Activated T-cell treated with anti-CD3 and anti-CD28 coated beads for 1 hour (primary cell): ENCODE measurements at places on chromosomes 3 and 15.
A peak's percentile ranks its signal among the peaks of the same experiment; 100 is the strongest.

- DNase-seq: no peak
Measured at GRCh38 chr3:73503781-73504180, 121.0 kb downstream of the PDZRN3 start.

- no peak for DNase-seq
Measured at GRCh38 chr15:78156653-78157052, 7.5 kb downstream of the IDH3A start.

- no peak for DNase-seq
Measured at GRCh38 chr15:42427429-42428223, 63.3 kb downstream of the ZNF106 start.

DNA sequence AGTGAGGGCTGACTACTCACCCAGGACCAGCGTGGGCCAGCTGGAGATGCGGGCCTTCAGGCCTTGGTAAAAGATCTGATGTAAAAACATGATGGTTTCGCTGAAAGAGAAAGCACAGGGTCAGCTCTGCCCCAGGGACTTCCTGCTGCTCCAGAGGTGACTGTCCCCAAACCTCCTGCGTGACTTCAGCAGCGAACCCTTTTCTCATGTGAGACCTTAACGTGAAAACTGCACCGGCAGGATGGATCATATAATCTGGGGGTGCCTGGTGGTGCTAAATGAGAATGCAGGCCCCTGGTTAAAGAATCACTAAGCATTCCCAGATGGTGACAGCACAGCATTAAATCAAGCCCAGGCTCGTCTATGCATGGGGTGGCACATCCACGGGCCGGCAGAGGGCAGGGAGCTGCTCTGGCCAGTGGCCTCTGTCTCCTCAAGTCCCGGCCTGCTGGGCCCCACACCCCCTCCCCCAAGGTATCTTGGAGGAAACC, 55.4 kb downstream of the RASGRF1 start:
- no peak for DNase-seq

GRCh38 chr15:32998182-32998581, 196.3 kb downstream of the FMN1 start:
- no peak for DNase-seq

DNA sequence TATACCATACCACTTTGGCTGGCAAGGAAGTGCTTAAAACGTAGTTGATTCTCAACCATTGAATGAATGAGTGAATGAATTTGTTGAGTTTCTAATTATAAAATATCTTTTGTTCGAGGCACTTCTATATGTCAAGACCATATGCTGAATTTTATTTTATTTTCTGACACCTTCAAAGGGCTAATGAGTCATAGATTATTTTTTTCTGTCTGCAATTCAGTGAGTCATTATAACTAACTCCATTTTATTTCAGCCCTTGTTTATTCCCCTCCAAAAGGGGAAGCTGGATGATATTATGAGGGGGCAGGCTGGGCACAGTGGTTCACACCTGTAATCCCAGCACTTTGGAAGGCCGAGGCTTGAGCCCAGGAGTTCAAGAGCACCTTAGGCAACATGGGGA, 142.4 kb downstream of the P2RY1 start:
- DNase-seq: no peak

GRCh38 chr15:72199721-72200212, 2.2 kb upstream of the GRAMD2A start:
- DNase-seq: peak; percentile 60

- peak; percentile 20 for DNase-seq
Measured at GRCh38 chr15:52163321-52164190, 27.6 kb downstream of the GNB5 start.

GRCh38 chr3:134885877-134886621, 91.0 kb downstream of the EPHB1 start:
- no peak for DNase-seq

DNA sequence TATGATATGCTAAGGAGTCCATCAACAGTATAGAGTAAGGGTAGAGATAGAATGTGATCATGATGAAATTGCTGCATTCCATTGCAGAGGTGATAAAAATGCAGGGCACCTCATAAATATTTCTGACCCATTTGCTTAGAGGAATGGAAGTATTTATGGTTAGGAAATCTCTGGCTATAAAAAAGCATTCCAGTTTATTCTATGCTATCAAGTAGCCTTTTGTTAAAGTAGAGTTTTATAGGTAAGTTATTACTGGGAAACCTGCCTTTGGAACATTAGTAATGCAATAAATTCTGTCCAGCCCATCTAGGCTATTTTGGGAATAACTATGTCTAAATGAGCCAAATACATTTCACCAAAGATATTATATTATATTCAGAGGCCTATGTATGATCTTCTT, 19.8 kb upstream of the STRIT1 start:
- no peak for DNase-seq

GRCh38 chr15:34964277-34964676, 5.3 kb downstream of the AQR start:
- DNase-seq: no peak

DNA sequence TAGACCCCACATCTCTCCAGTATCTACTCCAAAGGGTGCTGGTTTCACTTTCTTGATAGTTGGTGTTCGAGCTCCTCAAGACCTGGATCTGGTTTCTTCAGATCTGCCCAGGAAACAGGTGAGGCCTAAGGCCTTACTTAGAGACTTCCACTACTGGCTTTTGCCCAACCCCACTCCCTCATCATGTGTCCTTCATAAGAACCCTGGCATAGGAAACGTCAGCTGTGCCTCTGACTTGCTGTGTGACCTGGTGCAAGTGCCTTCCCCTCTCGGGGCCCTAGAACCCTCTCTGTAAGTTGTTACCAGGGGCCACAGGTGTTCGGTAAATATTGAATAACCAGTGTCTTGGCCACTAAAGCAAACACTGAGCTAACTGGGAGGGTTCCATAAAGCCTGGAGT, 3.9 kb downstream of the OXTR start:
- DNase-seq: no peak
